ENCODE measurements at places on chromosomes 1 and 21.

GRCh38 chr1:188423073-188423472 lies 1594.3 kb downstream of the PLA2G4A start:
- no peak for DNase-seq

DNA sequence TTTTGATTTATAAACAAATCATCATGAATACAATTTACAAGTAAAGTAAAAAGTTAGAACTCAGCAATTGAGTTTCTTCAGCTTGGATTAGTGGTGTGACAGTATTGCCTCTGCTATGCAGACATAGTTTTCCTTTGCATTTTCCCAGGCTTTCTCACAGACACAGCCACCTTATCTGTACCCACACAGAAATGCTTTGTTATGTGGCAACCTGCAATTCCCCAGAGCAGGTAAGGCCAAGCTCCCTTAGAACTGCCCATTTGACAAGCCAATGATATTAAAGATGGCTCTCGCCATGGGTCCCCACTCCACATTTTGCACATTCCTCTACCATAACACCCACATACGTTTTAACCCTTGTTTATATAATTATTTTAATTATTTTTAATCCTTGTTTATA lies 14.2 kb downstream of the FMO5 start:
- DNase-seq: no peak

- peak; percentile 19 for DNase-seq
Observed at GRCh38 chr1:19800076-19800804, 524 bp upstream of the TMCO4 start.

DNA sequence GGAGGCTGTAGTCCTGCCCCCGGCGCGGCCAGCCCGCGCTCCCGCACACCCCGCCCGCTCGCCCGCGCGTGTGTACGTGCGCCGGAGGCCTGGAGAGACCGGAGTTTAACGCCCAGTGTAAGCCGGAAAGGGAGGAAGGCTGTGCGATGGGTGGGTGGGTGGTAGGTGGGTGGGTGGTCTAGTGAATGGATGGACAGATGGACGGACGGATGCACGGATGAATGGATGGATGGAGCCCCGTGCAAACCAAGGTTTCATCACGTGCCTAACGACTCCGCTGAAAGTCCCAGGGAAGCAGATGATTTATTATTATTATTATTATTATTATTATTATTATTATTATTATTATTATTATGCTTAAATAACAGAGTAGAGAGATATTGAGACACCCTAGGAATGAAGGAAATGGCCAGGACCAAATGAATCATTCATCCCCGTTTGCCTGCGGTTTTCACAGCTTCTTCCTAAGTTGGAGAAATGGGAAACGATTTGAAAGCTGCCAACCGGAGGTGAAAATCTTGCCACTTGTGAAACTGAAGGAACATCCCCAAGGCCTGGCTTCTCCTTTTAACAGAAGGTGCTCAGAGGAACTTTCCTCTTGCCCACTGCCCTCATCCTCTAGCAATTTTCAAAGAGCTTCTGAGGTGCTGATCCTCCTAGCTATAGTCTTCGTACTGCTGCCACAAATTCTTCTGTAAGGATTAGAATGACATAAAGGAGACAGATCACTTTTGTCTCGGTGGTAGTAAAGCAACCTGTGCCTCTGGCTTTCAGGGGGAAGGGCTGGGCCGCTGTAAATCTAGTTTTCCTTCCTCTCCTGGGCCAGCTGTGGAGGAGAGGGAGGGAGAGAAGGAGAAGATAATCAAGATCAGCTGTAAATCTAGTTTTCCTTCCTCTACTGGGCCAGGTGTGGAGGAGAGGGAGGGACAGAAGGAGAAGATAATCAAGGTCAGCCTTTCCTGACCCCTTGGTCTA lies 648 bp upstream of the RGS7 start:
- no peak for DNase-seq

DNA sequence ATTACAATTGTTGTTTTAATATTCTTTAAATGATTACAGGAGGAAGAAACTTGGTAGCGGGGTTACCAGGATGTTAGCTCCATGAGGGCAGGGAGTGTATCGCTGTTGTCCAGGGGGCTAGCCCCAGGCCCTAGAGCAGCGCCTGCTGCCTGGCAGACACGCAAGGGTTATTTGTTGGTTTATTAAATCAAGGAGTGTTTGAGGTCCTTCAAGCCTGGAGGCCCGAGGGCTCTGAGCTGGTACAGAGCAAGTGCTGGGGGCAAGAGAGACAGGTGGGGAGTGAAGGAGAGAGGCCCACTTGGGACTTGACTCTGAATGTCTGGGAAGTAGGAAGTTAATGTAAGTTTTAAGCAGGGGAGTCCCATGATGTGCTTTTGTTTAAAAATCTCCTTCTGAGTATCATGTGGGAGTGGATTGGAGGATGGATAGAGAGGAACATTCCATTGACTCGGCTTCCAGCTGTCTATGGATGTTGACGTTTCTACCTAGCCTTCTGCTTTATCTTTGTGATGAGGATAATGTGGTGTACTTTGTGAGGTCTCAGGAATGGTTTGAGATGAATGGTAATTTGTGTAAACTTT lies 8.7 kb downstream of the ITSN1 start:
- DNase-seq: no peak

DNA sequence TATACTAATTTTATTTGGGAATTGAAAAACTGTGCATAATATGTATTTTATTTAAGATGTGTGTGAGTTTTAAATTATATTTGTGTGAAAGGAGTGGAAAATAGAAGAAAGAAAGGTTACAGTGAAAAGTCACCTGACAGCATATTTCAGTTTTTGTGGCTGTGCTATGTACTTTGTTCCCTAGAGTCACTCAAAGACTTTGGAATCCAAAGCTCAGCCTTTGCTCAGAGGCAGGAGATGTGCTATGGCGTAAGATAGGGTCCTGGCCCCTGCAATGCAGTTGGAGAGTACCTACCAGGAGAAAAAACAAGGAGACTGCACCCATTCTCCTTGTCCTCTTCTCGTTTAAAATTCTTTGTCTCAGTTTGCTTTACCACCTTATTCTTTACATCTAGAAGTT lies 2.9 kb downstream of the CCDC30 start:
- no peak for DNase-seq

- DNase-seq: no peak
Observed at GRCh38 chr1:1359664-1360468, 1.5 kb upstream of the MXRA8 start.

- DNase-seq: no peak
Observed at GRCh38 chr21:37447288-37447936, 80.8 kb downstream of the DYRK1A start.

GRCh38 chr1:231630558-231631205 lies 4.1 kb downstream of the DISC1 start:
- no peak for DNase-seq

GRCh38 chr1:61268546-61269240 lies 186.3 kb downstream of the NFIA start:
- DNase-seq: no peak

GRCh38 chr1:6519491-6519934 lies 28.0 kb upstream of the PLEKHG5 start:
- no peak for DNase-seq

GRCh38 chr1:2595261-2595811 lies 8.8 kb downstream of the PRXL2B start:
- DNase-seq: no peak

- DNase-seq: no peak
Observed at GRCh38 chr1:184494929-184495328, 108.1 kb downstream of the C1orf21 start.

DNA sequence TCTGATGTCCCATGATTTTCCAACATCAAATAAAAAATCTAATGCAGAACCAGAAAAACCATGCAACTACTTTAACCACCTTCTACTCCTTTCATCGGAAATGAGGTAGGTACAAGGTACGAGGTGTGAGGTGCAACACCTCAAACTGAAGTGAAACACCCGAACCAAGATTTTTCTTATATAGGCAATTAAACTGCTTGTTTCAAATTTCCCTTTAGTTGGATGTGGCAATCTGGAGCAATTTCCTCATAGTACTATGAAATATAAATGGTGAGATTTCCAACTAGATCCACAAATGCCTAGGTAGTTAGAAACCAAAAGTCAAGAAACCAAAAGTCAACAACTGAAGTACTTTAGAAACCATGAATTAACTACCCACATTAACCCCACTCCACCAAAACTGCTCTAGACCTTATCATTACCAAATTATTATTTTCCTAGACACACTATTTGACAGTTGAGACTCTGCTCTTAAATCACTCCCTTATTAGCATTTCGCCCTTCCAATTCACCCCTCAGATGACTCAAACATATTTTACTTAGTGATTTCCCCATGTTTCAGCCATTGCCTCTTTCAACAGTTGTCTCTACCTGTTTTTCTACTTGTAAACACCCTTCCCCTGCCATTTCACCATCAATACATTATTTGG lies 37.8 kb downstream of the FUBP1 start:
- no peak for DNase-seq

- no peak for DNase-seq
Observed at GRCh38 chr1:220093361-220094015, 444 bp upstream of the IARS2 start.

GRCh38 chr1:43293896-43294760 lies 6.7 kb upstream of the TIE1 start:
- DNase-seq: no peak

GRCh38 chr1:86748622-86749373 lies 44.4 kb downstream of the SH3GLB1 start:
- no peak for DNase-seq

- DNase-seq: no peak
Observed at GRCh38 chr1:18160290-18160942, 52.8 kb downstream of the IGSF21 start.

- no peak for DNase-seq
Observed at GRCh38 chr1:166808952-166809351, 30.3 kb upstream of the POGK start.

DNA sequence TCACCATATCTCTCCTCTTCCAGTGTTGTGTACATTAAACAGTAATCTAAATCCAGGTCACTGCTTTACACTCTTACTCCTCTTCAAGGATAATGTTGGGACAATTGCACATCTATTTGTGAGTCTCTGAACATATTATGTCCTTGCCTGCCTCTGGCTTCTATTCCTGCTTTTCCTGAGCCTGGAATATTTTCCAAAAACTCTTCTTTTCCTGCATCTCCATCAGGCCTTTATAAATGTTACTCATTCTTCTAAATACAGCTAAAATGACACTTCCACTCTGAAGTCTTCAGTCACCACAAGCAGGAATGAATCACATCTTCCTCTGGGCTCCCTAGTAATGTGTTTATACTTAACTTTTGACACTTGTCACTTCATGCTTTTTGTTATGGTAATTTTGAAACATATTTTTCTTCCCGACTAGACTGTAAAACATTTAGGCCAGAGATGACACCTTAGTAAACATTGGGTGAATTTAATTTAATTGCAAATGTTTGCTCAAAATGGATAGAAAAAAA lies 396.0 kb downstream of the LRRIQ3 start:
- DNase-seq: no peak

GRCh38 chr1:205179842-205180241 lies 31.7 kb downstream of the DSTYK start:
- DNase-seq: no peak

DNA sequence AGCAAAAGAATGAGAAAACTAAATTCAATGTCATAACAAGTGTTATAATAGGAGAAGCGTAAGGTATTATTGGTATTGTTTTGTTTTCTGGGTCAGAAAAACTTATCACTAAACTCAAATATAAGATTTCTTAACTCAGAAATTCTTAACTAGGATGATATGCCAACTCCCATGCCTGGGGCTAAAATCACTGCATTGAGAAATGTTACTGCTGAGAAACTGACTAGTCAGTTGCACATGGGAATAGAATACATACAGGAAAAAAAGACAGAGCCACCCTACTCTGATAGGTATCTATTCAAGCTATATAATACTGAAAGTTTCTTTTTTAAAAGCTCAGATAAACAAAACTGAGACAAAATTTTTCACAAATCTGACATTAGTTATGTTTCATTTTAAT lies 56.3 kb downstream of the PRPF38A start:
- no peak for DNase-seq

GRCh38 chr1:44012941-44013609 lies 18.2 kb downstream of the SLC6A9 start:
- DNase-seq: no peak

- no peak for DNase-seq
Observed at GRCh38 chr21:27595716-27596115, 628.8 kb upstream of the ADAMTS5 start.

- DNase-seq: no peak
Observed at GRCh38 chr1:234188454-234188792, 184.8 kb upstream of the COA6 start.

GRCh38 chr1:9234223-9235095 lies at the start of gene H6PD:
Gene H6PD (plus strand): TSS chr1:9234774. CDS start chr1:9244935, 10,161 bp downstream.
- peak; percentile 61 for DNase-seq

DNA sequence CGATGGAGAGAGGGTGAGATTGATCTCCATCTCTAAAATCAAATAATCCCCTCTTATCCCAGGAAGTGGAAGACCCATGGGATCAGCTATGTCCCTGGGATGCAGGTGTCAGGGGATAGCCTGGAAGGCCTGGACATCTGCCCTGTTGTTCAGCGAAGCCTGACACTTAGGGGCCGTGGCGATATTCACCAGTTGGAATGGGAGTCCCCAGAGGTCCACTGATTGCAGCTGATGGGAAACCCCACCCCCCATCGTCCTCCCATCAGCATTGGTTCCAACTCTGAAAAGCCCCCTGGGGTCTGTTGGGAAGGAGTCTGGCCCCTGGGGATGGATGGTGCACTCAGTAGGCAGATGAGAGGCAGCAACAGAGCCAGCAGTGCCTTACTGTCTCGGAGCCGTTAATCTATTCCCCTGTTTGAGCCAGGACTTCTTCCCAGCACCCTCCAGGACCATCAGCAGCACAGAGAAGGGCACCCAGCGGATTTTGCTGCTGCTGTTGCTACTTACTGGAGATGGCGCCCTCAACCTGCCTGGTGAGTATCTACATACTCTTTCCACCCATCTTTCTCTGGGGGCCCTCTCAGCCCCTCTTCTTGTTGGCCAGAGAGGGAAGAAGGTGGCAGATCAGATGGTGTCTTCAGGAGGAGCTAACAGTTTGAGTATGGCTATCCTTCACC lies 13.4 kb downstream of the CATSPER4 start:
- no peak for DNase-seq

GRCh38 chr1:55140546-55140983 lies 74.6 kb downstream of the USP24 start:
- DNase-seq: peak; percentile 57

- no peak for DNase-seq
Observed at GRCh38 chr1:225626698-225627097, 26.2 kb downstream of the ENAH start.

GRCh38 chr1:53582211-53583020 lies 123.2 kb downstream of the DMRTB1 start:
- DNase-seq: no peak
